ENCODE measurements at places on chromosomes 16 and 17. TPM values are rescaled to one million over a fixed set of nuclear protein-coding genes. Genes with fewer than 3 reads are reported as not detected.

- DNase-seq, result no peak
Measured at GRCh38 chr17:29586676-29587469, 2.6 kb downstream of the GIT1 start.

DNA sequence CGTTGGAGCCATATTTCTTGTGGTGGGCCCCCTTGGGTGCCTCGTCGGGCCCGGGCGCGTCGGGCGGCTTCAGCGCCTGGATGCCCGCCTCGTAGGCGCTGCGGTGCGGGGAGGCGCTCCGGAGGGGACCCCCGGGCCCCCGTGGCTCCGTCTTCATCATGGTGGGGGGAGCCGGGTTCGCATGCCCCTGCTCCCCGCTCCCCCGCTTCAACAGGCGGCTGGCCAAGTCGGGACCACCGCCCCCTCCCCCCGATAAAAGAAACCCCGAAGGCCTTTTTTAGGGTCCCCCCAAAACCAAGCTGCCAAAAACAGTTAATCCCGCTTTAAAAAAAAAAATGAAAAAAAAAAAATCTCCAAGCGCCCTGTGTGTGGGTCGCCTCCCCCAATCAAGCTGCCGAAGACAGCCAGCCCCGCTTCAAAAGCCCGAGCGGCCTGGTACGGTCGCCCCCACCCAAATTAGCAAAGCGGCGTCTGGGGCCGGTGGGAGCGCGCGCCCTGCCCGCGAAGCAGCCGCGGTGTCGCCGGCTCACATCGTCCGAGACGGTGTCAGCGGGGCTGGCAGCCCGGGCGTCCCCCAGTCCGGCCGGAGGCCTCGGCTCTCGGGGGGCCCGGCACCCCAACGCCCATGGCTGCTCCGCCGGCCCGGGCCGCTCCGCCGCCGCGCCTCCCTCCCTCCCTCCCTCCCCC, at the start of gene PPP1R9B:
TSS of gene PPP1R9B (minus strand) at position 324 of the 687 bp plus-strand sequence. CDS start at position 160, 164 bp downstream.
- peak; percentile 75 for DNase-seq

- no peak for DNase-seq
Measured at GRCh38 chr17:33039874-33040273, 48.2 kb downstream of the SPACA3 start.

GRCh38 chr17:66717641-66718058, 117.3 kb upstream of the CACNG5 start:
- DNase-seq, result no peak

DNA sequence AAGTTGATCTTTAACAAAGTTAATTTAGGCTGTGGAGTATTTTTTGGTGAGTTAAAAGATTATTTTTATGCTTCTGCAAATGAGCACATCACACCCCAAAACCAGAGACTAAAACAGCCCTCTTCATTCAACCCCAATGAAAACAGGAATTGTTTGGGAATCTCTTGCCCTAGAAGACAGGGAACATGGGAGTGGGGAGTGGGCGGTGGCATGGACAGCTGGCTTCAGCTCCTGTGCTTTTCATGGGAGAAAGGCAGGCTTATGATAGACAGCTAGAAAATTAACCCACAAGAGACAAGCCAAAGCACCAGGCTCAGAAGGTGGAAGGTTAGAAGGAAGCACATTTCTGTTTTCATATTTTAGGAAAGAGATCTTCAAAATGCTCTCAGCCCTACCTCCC, 19.2 kb downstream of the GRIN2A start:
- DNase-seq, result no peak

GRCh38 chr16:67296420-67296819, 17.1 kb downstream of the PLEKHG4 start:
- no peak for DNase-seq

GRCh38 chr17:2054512-2055291, at the start of gene HIC1:
HIC1 (plus strand) TSS chr17:2055103; CDS start chr17:2056691, 1,588 bp downstream.
- DNase-seq, result peak; percentile 93

DNA sequence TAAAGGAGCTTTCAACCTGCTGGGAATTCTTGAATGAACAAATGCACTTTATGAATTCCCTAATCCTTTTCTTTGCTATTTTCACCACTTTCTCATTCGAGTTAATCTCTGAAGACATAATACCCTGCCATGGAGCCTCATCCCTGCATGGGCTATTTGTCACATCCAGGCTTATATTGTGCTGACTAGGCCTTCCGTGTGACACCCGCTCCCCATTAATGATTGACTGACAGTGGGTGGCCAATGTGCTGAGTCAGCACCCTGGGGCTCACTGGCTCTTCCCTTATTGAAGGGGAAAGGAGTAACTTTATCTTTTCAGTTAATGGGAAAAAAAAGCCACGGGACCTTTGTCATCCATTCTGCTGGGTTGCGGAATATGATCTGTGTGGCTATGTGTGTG, 1024.8 kb upstream of the EEF2KMT start:
- no peak for DNase-seq

GRCh38 chr16:75019007-75019406, 20.2 kb downstream of the ZNRF1 start:
- no peak for DNase-seq

DNA sequence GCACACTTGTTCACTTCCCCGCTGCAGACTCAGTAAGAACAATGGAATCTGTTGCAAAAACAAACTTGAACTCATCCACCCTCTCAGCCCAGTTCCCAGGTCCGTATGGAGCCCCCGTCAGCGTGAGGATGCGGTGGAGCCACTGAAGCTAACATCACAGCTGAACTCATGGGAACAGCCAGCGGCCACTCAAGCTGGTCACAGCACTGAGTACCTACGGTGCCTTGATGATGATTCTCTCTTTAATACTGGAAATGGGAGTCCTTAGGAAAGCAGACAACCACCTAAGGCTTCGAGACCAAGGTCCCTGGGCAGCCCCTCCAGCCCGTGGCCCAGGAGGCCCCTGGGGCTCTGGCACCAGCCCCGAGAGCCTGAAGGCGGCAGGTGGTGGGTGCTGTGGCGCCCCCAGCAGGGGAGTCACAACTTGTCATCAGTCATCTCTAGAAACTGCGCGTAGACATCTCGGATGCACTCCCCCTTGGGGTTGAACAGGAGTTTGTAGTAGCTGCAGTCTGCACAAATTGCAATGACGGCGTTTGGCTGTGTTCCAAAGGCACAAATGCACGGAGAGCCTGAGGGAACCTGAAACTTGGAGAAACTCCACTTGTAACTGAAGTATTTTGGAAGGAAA, 31.0 kb upstream of the RHOT1 start:
- no peak for DNase-seq

DNA sequence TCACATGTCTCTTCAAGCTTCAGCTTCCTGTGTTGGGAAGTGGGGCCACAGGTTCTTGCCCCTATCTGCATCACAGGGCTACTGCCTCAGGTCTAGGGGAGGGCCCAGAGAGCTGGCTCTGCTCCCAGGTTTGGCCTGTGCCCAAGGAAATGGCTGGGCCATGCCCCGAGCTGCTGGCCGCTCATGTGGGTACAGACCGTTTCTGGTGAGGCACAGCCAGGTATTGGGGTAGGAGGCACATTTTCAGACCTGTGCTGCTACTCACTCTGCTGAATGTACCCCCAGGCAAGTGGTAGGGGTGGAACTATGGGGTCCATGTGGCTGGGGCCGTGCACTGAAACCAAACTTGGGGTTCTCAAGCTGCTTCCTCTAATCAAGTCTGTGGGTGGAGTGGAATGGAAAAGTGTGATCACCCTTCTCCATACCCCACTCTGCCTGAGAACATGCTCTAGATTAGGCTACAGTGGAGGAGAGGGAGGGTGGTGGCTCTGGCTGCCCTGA, 4.6 kb downstream of the GAS2L2 start:
- DNase-seq, result no peak

- DNase-seq, result no peak
Measured at GRCh38 chr16:1633310-1633709, 21.1 kb downstream of the CRAMP1 start.

DNA sequence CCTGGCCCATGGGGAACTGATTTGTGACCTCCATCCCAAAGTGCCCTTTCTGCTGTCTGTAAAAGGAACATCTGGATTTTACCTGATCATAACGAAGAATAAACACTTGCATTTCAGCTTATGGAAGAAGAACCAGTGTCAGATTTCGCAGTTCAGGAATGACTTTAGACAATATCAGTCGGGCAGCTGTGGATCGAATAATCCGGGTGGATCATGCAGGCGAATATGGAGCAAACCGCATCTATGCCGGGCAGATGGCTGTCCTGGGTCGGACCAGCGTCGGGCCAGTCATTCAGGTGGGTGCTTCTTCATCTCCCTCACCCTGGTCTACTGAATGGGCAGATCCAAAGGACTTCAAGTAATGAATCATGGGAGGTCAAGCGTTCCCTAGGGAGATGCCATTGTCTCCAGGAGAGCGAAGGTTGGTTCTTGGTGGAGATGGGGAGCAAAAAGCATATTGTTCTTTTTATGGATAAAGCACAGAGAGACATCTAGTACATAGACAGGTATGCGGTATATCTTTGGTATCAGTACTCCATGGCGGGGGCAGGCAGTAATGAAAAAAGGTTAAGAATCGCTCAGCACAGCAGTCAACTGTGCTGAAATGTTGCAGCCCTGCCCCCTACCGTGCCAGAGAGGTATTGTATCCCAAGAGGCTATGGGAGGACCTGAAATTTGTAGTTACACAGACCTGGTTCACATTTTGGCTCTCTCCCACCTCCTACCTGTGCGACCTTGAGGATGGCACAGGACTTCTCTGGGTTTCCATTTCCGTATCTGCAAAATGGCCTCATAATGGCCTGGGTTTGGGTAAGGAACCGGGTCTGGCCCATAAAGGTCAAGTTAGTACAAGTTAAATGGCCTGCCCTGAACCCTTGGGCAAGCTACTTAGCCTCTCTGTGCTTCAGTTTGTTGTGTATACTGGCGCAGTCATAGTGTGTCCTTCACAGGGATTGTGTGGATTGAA, 4.7 kb downstream of the COQ7 start:
- DNase-seq, result no peak

- peak; percentile 63 for DNase-seq
Measured at GRCh38 chr17:74786431-74787055, 10.4 kb upstream of the NAT9 start.

DNA sequence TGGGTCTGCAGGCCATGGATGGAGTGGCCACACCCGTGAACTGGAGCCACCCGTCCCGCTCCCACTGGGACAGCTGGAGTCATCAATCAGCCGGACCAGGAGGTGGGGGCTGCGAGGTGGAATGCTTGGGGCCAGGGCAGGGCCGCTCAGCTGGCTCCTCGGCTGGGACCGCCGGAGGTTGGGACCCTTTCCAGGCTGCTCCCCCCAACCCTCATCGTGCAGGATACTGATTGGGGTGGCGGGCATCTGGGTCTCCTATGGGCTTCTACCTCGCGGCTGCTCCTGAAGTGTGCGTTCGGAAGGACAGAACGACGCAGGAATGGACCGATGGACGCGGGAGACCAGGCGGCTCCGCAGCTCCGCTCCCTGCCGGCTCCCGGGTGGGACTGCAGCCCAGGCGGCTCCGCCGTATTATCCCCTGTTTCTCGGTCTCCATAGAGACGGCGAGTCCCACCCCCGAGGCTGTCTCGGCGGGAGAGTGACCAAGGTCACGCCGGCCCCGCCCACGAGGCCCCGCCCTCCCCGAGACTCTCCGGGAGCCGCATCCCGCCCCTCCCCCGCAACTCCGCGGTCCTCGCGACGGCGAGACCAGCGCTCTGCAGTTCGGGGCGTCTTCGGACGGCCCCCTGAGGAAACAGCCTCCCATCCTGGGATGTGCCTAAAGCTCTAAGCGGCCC, at the start of gene TPPP3:
TSS of gene TPPP3 (minus strand) at position 388 of the 677 bp plus-strand sequence. CDS start 2,387 bp downstream, outside the sequence.
- DNase-seq, result peak; percentile 91

- peak; percentile 54 for DNase-seq
Measured at GRCh38 chr16:48526058-48526957, 83.7 kb downstream of the N4BP1 start.

DNA sequence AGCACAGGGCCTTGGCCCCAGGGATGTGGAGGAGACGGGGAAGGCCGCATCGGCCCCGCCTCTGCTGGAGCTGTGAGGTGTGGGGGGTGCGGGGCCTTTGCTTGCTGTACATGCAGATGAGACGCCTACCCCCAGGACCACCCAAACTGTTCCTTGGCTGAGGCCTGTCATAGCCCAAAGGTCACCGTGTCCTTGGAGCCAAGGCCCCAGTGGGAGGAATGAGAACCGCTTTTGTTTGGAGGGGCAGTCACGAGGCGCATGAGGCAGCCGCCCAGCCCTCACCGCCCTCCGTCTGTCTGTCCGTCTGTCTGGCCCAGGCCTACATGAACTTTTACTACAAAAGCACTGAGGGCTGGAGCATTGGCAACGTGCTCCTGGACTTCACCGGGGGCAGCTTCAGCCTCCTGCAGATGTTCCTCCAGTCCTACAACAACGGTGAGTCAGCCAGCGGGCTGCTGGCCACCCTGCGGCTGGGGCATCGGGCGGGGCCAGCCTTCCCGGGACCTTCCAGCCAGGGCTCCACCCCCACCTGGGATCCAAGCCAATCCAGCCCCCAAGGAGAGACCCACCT, 8.8 kb downstream of the TAX1BP3 start:
- peak; percentile 86 for DNase-seq

- DNase-seq, result no peak
Measured at GRCh38 chr16:52676959-52677358, 130.0 kb upstream of the TOX3 start.

Gene KIFC3
- total RNA-seq, result 70.1 TPM

Gene TSNAXIP1
- 0.51 TPM for total RNA-seq

Gene TXNL4B
- total RNA-seq, result 5.8 TPM

Gene WNT3
- total RNA-seq, result 0.89 TPM

Gene GDPD3
- total RNA-seq, result 3.0 TPM

Gene GSDMA
- total RNA-seq, result 0.48 TPM

Data from cardiac septum (tissue), 1 donor.